ENCODE measurements at places on chromosomes 11 and 22.

GRCh38 chr11:69951821-69952220 lies 126.3 kb upstream of the ANO1 start:
- no peak for DNase-seq

DNA sequence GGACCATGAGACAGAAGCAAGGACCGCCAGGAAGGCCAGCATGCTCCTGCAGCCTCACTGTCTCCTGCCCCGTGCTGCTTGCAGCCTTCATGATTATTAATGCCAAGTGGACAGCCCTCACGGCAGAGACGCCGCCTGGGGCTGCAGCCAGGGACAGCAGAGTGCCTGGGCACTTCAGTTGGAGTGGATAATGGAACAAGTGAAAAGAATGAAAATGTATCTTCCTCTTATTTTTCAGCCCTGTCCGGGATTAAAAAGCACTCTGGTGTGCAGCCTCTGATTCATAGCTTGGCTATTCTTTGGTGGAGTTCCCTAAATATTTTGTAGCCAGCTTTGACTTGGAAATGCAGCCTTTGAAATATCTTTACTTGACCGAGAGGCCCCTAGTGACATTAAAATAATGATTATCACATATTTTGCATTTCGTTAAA lies 1404.2 kb downstream of the BRD1 start:
- no peak for DNase-seq

- DNase-seq, result no peak
These were observed 32.7 kb downstream of the C11orf91 start for GRCh38 chr11:33667819-33668467.

DNA sequence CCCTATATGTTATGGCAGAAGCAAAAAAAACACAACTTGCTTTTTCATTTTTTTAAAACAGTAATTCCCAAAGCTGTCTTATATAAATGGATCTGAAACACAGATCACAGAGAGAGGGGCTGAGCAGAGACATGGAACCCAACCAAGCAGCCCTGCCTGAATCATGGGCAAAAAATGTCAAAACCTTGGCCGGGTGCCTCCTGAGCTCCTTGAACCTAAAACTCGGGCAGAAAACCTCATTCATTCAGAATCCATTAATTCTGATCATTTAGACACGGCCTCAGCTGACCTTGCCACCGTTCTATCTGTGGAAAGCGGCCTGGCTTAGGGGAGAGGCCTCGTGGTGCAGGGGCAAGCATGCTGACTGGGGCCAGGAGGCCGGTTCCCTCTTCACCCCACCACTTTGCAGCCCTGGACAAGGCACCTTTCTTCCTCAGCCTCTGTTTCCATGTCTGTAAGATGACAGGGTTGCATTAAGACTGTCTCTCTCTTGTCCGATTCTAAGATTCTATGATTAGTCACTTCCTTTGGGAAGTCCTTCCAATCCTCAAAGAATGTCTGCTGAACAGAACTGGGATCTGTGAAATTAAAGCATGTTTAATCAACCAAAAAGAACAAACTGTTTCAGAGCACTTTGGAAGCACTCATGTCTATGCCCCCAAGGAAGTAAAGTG lies 26.0 kb downstream of the TENM4 start:
- no peak for DNase-seq

GRCh38 chr11:75150879-75151278 lies at the start of gene SLCO2B1:
TSS of gene SLCO2B1 (plus strand) at chr11:75151107. CDS start at chr11:75151382, 275 bp downstream.
- DNase-seq, result no peak

DNA sequence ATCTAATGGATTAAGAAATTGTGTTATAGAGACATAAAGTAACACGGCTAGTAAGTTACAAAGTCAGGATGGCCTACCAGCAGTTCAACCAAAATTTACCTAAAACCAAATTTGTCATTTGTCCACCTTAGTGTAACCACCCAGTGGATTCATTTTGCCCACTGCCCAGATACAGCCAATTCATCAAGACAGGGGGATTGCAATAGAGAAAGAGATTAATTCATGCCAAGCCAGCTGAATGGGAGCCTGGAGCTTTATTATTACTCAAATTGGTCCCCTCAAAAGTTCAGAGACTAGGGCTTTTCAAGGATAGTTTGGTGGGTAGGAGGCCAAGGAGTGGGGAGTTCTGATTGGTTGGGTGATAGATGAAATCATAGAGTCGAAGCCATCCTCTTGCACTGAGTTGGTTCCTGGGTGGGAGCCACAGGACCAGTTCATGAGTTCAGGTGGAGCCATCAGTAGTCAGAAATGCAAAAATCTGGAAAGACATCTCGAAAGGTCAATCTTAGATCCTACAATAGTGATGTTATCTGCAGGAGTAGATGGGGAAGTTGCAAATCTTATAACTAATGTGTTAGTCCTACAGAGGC lies 304.2 kb upstream of the CADM1 start:
- DNase-seq, result no peak

DNA sequence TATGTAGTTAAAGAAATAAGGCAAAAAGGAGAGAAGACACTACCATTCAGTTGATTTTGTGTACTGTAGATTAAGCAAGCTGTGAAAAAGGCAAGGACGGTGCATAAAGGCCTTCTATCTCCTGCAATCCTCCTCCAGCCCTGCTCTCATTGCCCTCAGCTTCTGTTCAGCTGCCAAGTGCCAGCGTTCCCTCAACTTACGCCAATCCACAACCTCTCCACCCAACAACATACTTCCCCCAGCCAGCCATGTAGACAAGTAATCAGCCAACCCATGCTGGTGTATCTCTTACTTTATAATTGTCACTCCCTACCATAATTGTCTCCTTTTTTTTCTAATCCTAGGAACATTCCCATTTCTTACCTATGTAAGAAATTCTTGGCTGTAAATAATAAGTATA lies 30.1 kb upstream of the ANO5 start:
- no peak for DNase-seq

DNA sequence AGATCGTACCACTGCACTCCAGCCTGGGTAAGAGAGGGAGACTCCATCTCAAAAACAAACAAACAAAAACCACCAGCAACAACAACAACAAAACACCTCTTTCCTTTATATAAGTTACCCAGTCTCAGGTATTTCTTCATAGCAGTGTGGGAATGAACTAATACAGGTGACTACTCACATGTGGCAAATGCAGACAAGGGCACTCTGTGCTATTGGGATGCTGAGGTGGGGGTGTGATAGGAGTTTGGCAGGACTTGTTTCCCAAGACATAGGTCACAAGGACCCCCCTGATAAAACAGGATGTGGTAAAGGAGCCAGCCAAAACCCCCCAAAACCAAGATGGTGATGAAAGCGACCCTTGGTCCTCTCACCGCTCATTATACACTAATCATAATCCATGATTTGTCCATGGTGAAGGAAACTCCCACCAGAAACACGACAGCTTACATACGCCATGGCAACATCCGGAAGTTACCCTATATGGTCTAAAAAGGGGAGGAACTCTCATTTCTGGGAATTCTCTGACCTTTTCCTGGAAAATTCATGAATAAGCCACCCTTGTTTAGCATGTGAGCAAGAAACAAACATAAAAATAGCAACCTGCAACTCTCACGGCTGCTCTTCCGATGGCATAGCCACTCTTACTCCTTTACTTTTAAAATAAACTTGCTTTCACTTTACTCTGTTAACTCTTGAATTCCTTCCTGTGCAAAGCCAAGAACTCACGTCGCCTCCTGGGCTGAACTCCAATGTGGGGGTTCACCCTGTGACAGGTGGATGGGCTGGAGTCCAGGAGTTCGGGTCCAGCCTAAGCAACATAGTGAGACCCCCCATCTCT lies 18.8 kb upstream of the INCENP start:
- no peak for DNase-seq

- DNase-seq, result no peak
These were observed 355.7 kb downstream of the CNTN5 start for GRCh38 chr11:99376463-99376862.

- no peak for DNase-seq
These were observed 134.3 kb downstream of the TEAD1 start for GRCh38 chr11:12808519-12808918.

- DNase-seq, result no peak
These were observed 7.6 kb downstream of the YDJC start for GRCh38 chr22:21622011-21622918.
